Stimulated activated CD8-positive, alpha-beta memory T cell treated with anti-CD3 and anti-CD28 coated beads, Interleukin-7, amount 100 ng/mL, for 4 hours (primary cell): ENCODE measurements at places on chromosomes 6 and 20.

DNA sequence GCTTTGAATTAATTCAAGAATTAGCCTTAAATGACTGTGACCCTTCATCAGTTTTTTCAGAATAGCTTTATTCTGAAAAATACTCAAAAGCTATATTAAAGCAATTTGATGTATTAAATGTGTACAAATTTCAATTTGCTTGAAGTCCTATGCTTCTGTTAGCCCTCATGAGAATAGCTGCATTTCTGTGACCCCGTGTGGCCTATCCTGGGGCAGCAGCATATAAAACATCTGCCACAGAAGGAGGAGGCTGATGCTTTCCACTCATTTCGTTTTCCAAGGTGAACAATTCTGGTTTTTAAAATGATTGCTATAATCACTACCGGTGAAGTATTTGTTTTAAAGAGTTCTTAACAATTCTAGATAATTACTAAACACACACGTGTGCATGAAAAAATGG lies 360.3 kb downstream of the BTBD9 start:
- no peak for DNase-seq

DNA sequence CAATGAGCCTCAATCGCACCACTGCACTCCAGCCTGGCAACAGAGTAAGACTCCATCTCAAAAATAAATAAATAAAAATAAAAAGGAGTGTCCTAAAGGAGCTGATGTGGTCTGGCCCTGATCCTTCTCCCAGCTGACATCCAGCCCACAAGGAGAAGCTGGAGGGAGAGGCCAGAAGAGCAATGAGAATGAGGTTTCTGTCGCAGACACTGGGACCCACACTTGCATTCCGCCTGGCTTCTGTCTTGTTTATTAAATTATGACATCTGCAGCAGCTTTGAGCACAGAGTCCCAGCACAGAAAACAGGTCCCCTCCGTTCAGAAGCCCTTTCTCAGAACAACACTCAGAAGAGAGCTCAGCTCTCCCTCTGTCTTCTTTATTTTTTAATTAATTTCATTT lies 10.3 kb upstream of the E2F1 start:
- DNase-seq, result no peak

- no peak for DNase-seq
Measured at GRCh38 chr6:88494401-88495140, 328.4 kb upstream of the CNR1 start.

DNA sequence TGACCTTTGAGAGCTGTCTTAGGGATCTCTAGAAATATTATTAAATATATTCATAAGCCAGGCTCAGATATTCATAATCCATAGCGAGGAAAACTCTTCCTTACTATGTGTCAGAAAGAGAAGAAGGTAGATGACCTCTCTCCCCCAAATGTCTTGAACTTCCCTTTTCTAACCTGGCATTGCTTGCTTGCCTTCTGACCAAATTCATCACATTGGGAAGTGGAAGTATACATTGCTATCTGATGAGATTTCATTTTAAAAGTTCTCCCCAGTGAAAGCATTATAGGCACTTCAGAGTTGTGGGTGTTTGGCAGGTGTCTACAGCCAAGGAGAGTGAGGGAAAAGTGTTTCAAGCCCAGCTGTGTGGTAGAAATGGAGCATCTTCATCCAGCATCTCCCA lies 197.3 kb downstream of the ZFAND3 start:
- DNase-seq, result no peak

DNA sequence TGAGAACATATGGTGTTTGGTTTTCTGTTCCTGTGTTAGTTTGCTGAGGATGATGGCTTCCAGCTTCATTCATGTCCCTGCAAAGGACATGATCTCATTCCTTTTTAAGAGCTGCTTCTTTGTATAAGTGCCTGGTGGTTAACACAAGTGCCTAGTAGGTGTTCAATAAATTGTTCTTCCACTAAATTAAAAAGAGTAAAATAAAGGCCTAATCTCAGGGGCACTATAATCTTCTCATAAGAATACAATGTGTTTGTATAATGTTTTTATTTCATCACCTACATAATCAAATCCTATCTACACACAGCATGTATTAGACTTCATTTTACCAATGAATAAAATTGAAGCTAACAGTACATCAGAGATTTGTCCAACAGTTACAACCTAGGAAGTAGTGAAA lies 252.7 kb downstream of the KHDC1L start:
- DNase-seq, result no peak

- no peak for DNase-seq
Measured at GRCh38 chr6:51535327-51535726, 552.1 kb downstream of the PKHD1 start.
